RCC 7860 (cell line): ENCODE measurements at places on chromosomes 12 and 14.
A peak's percentile ranks its signal among the peaks of the same experiment; 100 is the strongest.

DNA sequence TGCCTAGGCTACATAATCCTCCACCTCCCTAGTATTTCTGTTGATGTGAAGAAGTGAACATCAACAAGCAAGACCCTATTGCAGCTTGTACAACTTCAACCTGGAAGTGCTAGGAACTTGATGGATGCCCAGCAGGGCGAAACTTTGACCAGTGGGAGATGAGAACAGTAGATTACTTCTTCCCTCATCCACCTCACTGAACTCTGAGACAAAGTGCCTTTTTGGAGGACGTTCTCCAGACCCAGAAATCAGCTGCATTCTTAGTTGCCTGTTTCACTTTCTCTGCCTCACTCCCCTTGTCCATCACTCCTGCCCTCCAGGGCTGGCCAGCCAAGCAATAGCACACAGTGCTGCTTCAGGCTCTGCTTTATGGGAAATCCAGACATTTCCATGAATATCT lies 683.4 kb downstream of the GALC start:
- DNase-seq: no peak

DNA sequence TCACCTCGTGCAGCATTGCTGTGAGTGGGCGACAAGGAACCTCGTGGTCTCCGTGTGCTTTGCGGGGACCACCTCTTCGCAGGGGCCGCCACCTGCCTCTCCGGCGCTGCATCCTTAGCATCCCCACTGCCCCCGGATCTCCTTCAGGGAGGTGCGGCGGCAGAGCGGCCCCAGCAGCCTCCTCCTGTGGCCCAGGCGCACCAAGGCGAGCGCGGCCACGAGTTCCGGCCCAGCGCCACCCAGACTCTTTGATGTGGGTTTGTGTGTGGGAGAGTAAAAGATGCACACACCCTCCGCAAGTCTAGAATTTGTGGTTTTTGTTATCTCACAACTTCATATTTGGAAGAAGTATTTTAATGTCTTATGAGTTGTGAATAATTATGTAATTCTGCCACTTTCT lies 118.8 kb upstream of the DIO3 start:
- no peak for DNase-seq

- DNase-seq: no peak
Measured at GRCh38 chr12:4223273-4223845, 50.2 kb upstream of the CCND2 start.

DNA sequence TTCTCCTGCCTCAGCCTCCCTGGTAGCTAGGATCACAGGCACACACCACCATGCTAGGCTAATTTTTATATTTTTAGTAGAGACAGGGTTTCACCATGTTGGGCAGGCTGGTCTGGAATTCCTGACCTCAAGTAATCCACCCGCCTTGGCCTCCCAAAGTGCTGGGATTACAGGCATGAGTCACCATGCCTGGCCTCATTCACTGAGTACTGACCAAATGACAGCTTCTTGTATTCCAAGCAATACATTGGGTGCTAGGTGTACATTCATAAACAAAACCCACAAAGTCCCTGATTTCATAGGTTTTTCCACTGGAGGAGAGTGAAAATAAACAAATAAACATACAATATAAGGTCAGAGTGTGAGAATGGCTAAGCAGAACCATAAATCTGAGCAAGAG lies 136.3 kb downstream of the HELB start:
- DNase-seq: no peak

DNA sequence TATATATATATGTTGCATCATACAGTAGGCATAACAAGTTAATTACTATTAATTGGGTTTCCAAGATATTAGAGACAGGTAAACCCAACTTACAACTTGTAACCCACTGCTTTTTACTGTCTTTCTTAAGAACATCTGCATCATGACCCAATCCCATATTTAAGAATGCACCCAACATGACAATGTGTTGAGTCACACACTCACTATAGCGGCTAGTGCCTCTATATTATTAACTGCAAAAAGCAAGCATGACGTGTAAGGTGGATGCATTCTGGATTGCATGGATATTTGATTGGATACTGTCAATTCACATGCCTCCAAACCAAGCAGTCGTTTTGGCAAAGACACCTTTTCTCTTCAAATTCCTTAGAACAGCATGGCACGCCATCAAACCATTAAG lies 68.2 kb downstream of the KSR2 start:
- DNase-seq: peak; percentile 26

- DNase-seq: no peak
Measured at GRCh38 chr12:115916910-115917668, 360.4 kb downstream of the MED13L start.

DNA sequence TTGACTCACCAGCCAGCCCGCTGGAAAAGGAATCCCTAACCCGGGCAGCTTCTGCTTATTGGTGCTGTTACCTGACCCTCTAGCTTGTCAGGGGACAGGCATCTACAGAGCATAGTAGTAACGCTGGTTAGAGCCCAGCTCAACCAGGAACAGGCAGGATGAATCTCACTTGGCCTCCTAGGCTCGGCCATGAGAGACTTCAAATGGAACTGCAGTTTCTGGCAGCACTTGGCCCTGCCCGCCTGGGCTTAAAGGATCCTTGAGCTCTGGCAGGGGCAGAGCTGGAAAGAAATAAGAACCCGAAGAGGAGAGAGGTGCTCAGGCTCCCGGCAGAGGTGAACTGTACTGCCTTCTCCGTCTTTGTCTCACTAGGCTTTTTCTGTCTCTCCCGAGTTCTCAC lies 2.3 kb upstream of the LHX5 start:
- DNase-seq: no peak
